ENCODE measurements at places on chromosomes 5 and 9.

DNA sequence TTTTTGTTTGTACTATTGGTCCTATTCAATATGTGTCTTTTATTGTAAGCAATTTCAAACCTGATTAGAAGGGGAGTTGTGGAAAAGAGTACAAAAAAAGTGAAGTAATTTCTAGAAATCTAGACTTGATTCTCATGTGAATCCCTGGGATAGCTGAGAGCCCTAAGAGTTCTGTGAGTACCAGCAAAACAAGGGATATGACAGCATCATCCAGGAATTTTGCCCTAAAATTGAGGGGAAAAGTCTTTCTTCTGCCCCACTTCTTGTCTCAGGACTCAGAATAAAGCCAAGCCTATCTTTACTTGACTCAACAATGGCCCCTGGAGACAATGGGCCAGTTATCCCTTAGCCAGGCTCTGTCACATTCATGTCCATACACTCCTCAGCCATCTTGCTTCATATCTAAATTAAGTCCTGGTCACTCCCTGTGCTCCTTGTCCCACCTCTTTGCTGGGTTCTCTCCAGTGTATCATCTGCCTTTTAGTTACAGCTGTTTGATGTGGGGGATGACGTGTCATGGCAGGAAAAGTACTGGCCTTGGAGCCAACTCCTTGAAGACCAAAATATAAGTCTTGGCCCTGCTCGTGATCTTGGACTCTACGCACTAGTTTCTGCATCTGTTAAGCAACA is 81.2 kb downstream of the ADAMTS12 start:
- peak; percentile 60 for DNase-seq

GRCh38 chr9:70477907-70478480 is 63.5 kb upstream of the KLF9 start:
- DNase-seq: peak; percentile 52

GRCh38 chr9:136599074-136599531 is 53.3 kb upstream of the NOTCH1 start:
- DNase-seq: no peak

GRCh38 chr5:144144956-144145751 is 25.3 kb downstream of the YIPF5 start:
- DNase-seq: no peak

- DNase-seq: no peak
Measured at GRCh38 chr5:112445626-112446350, 26.7 kb upstream of the EPB41L4A start.

DNA sequence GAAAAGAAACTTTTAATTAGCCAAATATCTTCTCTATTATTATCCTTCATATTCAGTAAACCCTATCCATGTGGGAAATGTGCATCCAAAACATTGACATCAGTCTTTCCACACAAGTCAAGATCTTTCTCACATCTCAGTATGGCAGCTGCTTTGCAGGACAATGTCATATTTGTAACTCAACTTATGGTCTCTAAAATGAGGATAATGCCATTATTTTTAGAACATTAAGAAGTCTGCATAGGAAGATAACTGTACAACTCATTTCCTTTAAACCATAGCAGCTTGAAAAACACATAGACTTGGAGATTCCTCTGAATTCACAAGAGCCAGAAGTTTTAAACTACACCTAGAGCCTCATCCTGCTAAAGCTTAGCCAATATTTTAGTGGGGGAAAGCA is 43.7 kb downstream of the MCTP1 start:
- DNase-seq: no peak

GRCh38 chr5:35146406-35146805 is 83.9 kb downstream of the PRLR start:
- DNase-seq: peak; percentile 3

Data from EH (cell line).